ENCODE measurements at places on chromosomes 11 and 22.

DNA sequence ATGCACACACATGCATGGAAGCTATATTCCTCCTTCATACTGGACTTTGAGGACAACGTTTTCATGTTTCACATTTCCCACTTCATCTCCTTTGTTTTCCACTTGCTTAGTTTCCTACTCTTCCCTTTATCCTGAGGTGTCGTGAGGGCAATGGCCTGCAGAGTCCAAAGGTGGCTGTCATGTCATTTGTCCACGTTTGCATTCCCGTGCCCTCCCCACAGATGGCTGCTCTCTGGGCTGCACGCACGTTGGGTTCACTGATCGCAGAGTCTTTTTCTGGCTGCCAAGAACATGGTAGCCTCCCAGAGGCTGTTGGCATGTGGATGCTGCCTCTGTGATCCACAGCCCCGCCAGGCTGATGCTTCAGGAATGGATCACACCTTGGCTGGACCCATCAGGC lies 256.0 kb downstream of the ST3GAL4 start:
- no peak for DNase-seq

DNA sequence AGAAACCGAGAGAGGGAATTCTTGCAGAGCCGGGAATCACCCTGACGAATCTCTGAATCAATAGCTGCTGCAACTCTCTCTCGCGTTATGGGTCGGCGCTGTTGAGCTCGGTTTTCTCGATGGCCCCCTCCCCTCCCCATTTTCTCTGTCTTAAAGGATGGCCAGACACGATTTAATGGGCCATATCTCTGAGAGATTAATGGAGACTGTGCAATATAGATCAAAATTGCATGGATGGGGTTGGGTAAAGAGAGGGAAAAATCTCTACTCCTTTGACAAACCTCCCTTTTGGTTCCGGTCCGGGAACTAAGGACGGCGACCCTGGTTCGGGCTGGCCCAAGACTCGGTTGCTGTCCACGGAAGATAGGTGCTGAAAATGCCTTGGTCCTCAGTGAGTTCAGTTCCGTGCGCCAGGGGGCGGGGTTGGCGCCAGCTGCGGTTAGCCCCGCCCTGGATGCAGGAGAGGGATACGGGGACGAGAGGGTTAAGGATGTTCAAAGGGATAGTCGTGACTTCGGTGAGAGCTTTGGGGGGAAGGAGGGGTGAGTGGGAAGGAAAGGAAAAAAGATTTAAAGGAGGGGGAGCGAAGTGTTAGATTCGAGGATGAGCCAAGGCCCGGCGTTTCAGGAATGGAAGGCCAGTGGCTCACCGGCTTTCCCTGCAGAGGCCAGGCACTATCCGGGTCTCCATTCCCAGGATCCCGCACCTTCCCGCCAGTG lies 103.6 kb upstream of the HSD17B12 start:
- DNase-seq, result no peak

DNA sequence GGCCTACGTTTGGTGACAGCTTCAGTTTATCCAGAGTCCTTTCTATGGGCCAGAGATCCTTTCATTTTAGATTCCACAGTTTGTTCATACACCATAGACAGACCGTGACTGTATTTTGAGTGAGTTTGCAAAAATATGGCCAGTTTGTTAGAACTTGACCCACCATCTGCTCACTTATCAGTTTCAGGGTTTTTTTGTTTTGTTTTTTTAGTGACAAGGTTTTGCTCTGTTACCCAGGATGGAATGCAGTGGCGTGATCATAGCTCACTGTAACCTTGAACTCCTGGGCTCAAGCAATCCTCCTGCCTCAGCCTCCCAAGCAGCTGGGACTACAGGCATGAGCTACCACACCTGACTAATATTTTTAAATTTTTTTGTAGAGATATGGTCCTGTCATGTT lies 9.1 kb upstream of the CKAP5 start:
- no peak for DNase-seq

DNA sequence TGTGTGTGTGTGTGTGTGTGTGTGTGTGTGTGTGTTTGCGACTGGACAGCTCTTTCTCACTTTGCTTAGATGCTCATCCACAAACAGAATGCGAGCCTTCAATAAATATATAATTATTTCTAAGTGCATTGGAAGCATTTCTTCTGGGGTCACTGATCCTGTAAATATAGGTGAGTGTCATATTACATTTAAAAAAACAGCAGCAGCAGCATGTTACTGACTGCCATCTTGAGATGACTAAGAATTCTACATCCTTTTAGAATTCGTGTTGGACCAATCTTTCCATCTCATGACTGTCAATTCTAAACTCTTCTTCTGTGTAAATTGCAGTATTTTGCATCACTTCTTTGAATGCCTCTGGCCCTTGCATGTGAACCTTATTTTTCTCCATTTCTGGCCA lies 238.0 kb upstream of the DDI1 start:
- DNase-seq, result no peak

DNA sequence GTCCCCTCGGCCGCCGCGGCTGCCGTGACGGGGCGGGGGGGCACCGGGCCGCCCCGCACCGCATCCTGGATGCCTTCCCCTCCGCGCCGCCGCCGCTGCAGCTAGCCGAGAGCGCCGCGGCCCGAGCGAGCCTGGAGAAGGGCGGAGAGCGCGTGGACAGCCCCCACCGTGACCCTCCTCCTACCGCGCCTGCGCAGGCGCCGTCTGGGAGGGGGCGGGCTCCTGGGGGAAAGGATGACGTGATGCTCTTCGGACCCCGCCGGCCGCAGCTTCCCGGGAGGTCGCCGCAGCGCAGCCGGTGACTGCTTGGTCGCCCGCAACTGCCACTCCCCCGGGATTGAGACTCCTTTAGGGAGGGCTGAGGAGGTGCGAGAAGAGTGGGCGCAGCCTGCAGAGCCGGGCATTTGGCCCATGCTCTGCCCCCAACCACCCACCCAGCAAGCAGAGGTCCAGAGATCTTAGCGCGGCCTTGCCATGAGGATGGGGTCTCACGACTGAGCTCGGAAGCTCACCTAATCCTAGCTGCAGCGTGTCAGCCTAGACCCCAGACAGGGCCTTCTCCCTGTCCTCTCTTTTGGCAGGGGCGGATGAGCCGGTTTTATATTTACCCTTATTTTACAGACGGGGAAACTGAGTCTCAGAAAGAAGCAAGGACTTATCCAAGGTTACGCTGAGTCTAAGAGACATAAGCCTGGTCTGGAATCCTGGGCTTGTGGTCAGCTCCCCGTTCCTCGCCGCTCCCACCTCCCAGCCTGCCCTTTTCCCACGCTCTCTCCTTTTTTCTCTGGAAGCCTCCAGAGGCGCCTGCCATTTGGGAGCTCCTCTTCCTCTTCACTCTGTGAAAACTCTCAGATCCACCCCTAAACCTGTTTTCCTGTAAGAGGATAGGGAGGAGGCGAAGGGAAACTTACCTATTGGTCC lies at the start of gene DENND5A:
Gene DENND5A (minus strand): TSS at position 140 of the 921 bp plus-strand sequence. CDS start 281 bp downstream, outside the sequence.
- DNase-seq, result peak; percentile 85

DNA sequence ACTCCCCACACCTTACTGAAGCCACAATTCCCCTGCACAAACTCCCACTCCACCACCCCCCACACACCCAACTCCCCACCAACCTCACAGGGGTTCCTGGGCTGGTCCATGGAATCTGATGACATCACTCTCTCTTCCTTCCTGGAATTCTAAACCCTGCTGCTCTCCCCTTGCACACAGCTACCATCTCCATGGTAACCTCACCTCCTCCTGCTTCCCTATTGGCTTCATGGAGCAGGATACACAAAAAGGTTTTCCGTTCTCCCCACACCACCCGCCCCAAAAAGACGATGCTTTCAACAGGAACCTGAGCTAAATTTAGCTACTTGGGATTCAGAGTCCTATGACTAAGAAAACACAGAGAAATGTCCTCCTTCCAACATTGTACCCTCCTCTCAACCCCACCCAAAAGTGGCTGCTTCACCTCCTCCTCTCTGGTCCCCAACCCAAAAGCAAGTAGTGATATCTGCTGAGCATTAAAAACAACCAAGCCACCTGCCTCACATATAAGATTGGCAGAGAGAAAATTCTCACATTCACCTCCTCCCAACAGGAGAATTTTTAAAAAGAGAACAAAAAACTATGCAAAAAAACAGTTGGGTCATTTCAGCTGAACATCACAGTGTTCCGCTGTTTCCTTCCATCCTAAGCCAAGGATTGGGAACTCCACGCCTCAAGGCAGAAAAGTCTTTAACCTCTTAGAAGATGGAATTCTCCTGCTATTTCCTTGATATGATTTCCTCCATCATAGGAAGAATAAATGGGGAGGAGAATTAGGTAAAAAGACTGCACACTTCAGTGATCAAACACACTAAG lies 66.9 kb downstream of the RBFOX2 start:
- peak; percentile 73 for DNase-seq

DNA sequence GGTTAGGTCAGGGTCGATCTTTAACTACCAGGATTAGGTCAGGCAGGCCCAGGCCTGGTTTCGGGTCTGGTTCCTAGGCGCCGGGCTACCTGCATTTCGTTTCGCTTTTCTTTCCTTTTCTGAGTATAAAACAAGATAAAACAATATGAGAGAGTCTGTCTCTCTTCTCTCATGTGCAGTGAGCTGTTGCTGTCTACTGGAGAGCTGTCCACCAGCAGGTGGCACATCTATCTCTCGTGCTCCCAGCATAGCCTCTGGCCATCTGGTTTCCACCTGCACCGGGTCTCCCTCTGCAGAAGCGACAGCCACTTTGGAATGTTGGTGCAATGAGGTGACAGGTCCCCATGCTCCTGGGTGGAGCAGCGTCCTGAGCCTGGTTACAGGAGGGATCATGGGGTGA lies 27.6 kb downstream of the RIBC2 start:
- DNase-seq, result peak; percentile 73

GRCh38 chr11:34916843-34917770 lies 689 bp downstream of the PDHX start:
- no peak for DNase-seq

GRCh38 chr11:36588099-36588498 lies 6.2 kb upstream of the IFTAP start:
- DNase-seq, result no peak

GRCh38 chr11:78170874-78171549 lies 17.4 kb downstream of the KCTD21 start:
- no peak for DNase-seq

DNA sequence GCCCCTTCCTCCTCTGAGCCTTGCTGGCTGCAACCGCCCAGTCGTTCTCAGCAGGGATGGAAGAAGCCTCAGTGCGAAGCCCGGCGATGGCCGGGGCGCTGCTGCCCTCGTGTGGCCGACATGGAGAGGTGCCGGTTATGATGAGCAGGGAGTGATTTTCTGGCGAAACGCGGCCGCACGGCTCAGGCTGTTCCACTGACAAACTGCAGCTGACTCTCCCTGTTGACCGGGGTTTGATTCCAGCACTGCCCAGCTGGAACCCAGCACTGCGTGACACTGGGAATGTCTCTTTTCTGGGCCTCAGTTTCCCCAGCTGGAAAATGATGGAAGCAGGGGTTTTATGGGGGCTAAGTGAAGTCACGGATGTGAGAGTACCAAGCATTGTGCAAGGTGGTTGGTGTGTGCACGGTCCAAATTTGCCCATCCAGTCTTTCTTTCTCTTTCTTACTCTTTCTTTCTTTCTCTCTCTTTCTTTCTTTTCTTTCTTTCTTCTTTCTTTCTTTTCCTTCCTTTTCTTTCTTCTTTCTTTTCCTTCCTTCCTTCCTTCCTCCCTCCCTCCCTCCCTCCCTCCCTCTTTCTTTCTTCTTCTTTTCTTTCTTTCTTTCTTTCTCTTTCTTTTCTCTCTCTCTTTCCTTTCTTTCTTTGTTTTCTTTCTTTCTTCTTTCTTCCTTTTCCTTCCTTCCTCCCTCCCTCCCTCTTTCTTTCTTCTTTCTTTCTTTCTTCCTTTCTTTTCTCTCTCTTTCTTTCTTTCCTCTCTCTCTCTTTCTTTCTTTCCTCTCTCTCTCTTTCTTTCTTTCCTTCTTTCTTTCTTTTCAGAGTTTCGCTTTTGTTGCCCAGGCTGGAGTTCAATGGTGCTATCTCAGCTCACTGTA lies 25.8 kb upstream of the MPPED1 start:
- DNase-seq, result peak; percentile 78

DNA sequence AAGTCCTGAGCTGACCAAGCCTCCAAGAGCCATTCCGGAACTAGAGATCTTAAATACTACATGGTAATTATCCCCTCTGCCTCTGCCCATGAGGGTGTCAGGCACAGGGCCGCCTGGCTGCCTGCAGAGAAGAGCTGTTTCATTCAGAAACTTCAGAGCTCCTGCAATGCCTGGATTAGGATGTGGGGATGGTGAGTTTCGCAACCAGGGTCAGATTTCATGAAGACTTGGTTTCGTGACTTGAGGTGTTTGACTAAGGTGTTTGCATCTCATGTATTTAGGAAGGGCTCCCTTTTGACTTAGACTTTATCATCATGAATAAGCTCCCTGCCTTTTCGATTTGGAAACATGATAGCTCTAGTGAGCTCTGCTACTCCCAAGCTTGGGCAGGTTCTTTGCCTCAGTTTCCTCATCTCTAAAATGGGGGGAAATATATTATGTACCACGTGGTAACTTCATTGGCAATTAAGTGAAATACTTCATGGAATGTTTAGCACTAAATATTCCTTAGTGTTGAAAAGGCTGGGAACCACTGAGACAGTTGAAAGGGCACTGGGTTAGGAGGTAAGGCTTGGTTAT lies 9.1 kb downstream of the TIMP3 start:
- no peak for DNase-seq

GRCh38 chr22:46091277-46091977 lies 58.9 kb upstream of the PPARA start:
- no peak for DNase-seq

DNA sequence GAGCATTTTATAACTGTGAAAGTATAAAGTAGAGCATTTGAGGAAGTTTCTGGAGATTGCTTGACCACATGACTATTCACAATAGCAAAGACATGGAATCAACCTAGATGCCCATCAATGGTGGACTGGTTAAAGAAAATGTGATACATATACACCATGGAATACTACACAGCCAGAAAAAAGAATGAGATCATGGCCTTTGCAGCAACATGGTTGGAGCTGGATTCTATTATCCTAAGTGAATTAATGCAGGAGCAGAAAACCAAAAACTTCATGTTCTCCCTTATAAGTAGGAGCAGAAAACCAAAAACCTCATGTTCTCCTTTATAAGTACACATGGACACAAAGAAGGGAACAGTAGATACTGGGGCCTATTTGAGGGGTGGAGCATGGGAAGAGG lies 30.3 kb downstream of the UVRAG start:
- no peak for DNase-seq

DNA sequence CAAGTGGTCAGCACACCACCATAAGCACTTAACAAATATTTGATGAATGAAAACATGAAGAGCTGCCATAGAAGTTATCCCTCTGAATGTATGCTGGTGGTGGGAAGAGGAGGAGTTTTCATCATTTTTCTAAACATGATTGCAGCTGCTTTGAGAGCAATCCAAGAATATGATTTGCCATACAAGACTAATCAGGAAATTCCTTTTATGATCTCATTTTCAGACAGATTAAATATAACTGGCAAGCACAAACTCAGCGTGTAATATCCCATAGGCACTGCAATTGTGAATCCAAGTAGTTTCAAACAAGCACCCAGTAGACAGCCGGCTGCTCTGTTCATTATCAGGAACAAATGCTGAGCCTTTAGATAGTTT lies 505.7 kb upstream of the LUZP2 start:
- DNase-seq, result no peak
